Right renal pelvis (tissue), 4 donors: ENCODE measurements at places on chromosomes 1 and 21. TPM values are rescaled to one million over a fixed set of nuclear protein-coding genes. Genes with fewer than 3 reads are reported as not detected.

PRRX1 gene
- polyA plus RNA-seq, result 11.0 TPM

PDC gene
- polyA plus RNA-seq, result 0.22 TPM

MYBPH gene
- 0.33 TPM for polyA plus RNA-seq

LMNA gene
- 83.6 TPM for polyA plus RNA-seq

AKNAD1 gene
- not detected for polyA plus RNA-seq

LCE3E gene
- not detected for polyA plus RNA-seq

CNR2 gene
- polyA plus RNA-seq, result 0.06 TPM

ZYG11A gene
- polyA plus RNA-seq, result 0.11 TPM

TMCO2 gene
- not detected for polyA plus RNA-seq

GRCh38 chr21:42141643-42142042 lies 70.5 kb downstream of the UMODL1 start:
- DNase-seq, result no peak

- DNase-seq, result no peak
Observed at GRCh38 chr1:168733241-168733640, 4.2 kb upstream of the DPT start.

DNA sequence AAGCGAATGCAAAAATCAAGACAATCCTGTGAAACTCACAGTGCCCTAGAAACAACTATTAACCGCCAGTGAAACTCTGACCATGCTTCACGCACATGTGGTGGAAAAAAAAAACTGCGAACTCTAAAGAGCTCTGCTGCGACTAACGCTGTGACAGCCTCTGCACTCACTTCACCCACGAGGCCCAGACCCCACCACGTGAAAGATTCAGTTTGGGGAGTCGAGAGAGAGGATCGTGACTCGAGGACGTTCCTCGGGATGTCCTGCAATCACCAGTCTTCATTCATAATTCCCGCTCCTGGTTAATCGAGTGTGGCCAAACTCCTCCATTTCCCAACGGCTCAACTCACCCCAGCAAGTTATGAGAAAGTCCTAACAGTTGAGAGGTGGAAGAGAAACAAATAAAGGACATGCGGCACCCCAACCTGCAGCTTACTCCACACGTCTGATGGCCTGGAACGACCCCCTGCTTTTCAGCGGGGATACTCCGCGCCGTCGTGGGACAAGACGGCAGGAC lies 1.1 kb downstream of the SERBP1 start:
- peak; percentile 25 for DNase-seq

- DNase-seq, result no peak
Observed at GRCh38 chr1:26012864-26013263, 8.7 kb upstream of the EXTL1 start.

DNA sequence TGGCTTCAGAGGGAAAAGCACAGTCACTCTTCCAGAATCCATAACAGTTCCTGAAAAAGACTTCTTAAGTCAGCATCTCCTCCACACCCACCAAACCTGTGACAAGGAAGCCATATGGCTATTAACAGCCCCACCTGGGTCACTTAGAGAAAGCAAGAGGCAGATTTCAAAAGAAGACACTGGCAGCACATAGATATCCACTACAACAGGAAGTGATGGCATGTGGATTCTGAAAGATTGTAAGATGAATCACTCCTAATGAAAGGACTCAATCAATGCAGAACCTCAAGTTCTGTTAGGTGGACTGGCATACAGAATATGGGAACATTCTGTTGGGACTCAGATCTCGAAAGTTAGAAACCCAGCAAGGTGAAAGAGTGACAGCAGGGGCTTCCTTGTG lies 365.9 kb downstream of the TGFB2 start:
- no peak for DNase-seq

- DNase-seq, result no peak
Observed at GRCh38 chr1:202694314-202694713, 15.9 kb downstream of the SYT2 start.

GRCh38 chr1:164515711-164516331 lies 43.2 kb upstream of the PBX1 start:
- no peak for DNase-seq

DNA sequence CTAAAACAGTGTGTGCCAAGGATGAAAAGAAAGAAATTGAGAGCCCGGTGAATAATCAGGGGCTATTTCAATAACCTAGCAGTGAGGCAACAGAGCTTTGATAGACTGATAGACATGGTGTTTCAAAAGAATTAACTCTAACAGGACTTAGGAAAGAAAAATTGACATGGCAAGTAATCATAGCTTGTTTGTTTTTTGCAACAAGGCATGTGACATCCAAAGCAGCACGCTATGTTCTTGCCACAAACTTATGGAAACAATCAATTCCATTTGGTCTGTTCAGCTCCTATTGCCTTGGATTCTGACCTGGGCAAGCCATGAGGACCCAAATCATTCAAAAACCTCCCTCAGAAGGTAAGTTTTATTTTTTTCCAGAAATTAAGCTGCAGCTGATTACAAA lies 608.5 kb downstream of the SMYD3 start:
- no peak for DNase-seq

GRCh38 chr1:168719306-168720111 lies 9.5 kb downstream of the DPT start:
- DNase-seq, result no peak

DNA sequence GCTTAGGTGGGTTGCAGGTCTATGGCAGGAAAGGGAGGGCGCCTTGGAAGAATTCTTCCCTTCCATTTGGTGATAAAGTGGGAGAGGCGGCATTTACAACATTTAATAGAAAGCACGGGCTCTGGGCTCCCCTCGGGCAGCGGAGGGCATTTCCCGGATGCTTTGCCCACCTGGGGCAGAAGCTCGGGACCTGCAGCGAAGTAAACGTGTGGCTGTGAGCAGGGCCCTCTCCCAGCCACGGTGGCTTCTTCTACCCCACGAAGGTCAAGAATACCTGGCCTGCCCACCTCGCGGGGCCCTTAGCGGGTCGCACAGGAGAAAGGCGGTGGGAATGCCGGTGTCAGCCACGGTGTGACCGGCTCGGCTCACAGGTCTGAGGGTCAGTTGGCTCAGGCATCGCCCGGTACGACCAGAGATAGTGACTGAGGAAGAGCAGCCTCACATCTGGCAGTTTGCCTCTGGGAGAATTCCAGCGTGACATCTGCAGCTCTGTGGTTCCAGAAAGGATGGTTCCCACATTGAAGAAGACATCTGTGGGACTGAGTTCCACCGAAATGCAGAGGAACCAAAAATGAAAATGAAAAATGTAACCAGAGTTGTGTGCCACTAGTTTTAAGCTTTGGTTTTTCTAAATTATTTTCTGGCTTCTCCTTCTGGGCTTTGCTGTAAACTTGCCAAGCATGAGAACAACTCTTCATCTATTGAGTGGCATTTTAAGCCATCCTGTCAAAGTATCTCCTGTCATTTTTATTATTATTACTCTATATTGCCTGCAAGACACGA lies 720 bp upstream of the F3 start:
- no peak for DNase-seq

DNA sequence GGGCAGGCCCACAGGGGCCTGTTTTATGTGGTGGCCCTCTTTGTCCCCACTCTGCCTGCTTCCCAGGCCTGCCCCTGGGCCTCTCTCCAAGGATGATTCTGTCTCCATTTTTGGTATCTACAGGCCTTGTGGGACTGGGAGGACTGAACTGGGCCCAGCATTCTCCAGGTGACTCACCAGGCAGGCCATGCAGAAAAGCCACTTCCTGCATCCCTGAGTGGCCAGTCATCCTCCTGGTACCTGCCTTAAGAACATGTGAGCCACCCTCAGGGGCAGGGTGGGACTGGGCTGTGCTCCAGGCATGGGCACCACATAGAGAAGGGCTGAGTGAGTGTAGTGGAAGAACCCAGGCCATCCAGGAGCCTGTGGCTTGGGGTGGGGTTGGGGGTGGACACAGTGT lies 20.0 kb upstream of the BCAR3 start:
- DNase-seq, result no peak

- DNase-seq, result no peak
Observed at GRCh38 chr1:66999640-67000400, 54.1 kb downstream of the SLC35D1 start.

DNA sequence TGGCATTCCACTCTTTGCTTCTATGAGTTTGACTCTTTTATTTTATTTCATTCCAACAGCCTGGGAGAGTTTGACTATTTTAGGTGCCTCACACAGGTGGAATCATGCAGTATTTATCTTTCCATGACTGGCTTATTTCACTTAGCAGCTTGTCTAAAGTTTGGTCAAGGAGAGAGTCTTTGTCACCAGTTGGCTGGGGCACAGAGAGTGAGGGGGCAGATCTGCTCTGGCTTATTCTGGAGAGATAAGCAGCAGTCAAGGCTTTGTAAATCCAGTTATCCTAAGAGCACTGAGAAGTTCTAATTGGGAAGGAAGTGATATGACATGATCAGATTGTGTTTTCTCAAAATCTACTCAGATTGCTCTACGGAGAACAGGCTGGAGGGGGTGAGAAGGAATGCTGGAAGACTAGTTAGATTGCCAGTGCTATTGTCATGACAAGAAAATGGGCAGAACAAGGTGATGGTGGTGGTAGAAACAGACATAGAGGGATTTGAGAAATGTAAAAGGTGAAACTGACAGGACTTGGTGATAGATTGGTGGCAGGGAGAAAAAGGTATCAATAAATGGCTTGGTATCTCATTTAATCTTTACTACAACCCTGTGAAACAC lies 12.1 kb upstream of the CTTNBP2NL start:
- DNase-seq, result no peak

- DNase-seq, result no peak
Observed at GRCh38 chr21:36551321-36551720, 71.4 kb upstream of the CLDN14 start.

- no peak for DNase-seq
Observed at GRCh38 chr1:93824834-93825233, 54.2 kb downstream of the DNTTIP2 start.

GRCh38 chr21:45511661-45512431 lies 30.4 kb downstream of the SLC19A1 start:
- no peak for DNase-seq

DNA sequence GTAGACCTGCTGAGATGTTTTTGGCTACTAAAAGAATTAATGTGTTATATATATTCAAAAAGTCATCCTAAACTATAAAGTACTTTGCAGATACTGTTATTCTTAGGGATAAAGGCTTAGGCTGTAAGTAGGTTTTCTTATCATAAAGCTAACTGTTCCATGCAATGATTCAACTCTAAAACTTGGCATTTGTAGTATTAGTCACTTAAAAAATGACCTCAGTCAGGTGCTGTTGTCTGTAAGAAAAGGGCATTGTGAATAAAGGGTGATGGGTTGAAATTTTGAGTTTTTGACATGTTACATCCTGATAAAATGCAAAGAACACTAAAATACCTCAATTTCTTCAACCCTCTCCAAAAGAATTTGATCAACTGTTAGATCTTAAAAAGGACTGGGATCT lies 32.9 kb downstream of the ADCY10 start:
- DNase-seq, result no peak

DNA sequence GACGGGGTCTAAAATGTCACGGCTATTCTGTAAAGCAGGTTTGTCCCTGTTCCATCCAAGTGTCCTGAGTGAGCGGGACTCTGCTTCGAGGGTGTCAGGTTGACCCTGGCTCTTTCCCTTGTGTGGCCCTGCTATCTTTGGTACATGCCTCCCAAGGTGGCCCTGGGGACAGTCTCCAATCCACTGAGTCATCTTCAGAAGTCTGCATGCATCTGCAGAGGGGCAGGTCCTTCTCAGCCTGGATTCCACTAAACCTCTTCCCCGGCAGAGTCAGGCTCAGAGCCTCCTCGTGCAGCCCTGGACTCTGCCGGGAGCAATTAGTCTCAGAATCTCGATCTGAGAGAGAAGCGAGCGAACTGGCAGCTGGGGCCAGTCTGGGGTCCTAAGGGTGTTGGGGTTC lies 50.1 kb upstream of the KCNJ15 start:
- no peak for DNase-seq

DNA sequence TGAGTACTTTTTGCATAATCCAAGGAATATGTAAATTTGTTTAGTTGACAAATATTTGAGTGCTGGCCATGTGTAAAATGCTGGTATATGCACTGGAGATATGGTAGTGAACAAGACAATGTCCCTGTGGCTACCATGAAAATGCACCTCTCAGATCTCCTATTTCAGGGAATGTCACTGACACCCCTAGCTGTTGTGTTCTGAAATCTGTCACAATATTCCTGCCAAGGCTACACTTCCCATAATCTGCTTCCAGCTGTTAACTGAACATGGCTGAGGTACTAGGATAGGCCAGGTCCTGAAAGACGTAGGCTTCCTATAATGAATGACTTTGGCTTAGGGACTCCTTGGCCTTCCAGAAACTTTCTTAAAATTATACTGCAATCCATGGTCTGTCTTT lies 197.8 kb downstream of the ZNF648 start:
- no peak for DNase-seq

GRCh38 chr1:234782105-234782751 lies 172.2 kb upstream of the IRF2BP2 start:
- no peak for DNase-seq
